ENCODE measurements at places on chromosomes 13 and 19.

DNA sequence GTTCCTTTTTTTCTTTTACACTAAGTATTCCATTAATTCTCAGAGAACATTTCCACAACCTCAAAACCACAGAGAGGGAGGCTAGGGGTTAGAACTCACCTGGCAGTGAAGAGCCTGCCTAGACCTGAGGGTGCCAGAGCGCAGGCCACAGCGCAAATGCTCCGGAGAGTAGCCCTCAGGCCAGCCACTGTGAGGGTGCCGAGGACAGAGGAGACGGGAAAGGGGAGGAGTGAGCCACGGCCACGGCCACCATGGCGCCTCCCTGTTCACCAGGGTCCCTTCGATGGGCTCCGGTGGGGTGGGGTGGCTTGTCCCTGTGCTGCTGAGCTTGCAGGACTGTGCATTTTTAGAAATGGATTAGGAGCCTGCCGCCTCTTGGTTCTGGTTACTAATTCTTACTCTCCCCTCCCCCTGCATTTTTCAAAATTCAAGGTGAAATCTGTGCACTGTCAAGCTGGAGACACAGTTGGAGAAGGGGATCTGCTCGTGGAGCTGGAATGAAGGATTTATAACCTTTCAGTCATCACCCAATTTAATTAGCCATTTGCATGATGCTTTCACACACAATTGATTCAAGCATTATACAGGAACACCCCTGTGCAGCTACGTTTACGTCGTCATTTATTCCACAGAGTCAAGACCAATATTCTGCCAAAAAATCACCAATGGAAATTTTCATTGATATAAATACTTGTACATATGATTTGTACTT is 58.8 kb downstream of the GGACT start:
- no peak for DNase-seq

DNA sequence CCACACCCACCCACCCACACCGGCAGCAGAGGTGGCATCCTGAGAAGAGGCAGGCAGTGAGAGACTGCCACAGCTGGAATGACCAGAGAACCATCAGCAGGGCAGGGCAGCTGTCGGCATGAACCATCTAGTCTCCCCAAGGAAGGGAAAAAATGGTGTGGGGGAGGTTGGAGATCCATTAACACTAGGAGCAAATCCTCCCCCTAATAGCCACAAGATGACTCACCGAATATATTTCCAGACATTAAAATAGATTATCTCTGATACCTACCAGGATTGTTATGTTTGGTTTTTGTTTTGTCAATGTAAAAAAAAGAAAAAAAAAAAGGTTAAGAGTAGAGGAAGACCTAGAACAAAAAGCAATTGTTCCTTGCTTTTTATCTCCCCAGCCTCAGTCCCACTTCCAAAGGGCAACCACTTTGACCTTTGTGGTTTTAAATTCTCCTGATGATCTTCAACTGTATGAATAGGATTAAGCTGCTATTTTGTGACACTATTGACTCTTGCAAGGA is 34.2 kb downstream of the THSD1 start:
- DNase-seq = peak; percentile 6

GRCh38 chr19:800360-801029 is 3.2 kb downstream of the PTBP1 start:
- DNase-seq = no peak

- no peak for DNase-seq
Observed at GRCh38 chr19:5683177-5683886, 2.5 kb downstream of the HSD11B1L start.

- peak; percentile 38 for DNase-seq
Observed at GRCh38 chr19:49338691-49339300, 3.6 kb downstream of the CD37 start.

- no peak for DNase-seq
Observed at GRCh38 chr13:80118506-80118905, 222.4 kb downstream of the SPRY2 start.

DNA sequence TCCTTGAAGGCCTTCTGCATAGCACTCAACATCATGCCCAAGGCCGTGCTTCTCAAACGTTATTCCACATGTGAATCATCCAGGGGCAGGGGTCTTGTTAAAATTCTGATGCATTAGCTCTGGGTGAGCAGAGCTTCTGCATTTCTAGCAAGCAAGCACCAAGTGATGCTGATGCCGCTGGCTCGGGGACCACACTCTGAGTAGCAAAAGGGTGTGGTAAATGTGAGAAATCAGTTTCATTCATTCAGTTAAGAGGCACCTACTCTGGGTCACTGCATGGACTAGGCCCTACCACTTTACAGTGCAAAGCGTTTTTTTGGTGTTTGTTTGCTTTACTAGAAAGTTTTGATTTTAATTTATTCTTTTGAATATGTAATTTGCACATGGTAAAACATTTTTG is 7.2 kb downstream of the KRTDAP start:
- no peak for DNase-seq

- DNase-seq = peak; percentile 80
Observed at GRCh38 chr19:44943801-44944249, 1.8 kb downstream of the APOC4 start.

- no peak for DNase-seq
Observed at GRCh38 chr19:32864318-32865007, 5.1 kb downstream of the SLC7A9 start.

DNA sequence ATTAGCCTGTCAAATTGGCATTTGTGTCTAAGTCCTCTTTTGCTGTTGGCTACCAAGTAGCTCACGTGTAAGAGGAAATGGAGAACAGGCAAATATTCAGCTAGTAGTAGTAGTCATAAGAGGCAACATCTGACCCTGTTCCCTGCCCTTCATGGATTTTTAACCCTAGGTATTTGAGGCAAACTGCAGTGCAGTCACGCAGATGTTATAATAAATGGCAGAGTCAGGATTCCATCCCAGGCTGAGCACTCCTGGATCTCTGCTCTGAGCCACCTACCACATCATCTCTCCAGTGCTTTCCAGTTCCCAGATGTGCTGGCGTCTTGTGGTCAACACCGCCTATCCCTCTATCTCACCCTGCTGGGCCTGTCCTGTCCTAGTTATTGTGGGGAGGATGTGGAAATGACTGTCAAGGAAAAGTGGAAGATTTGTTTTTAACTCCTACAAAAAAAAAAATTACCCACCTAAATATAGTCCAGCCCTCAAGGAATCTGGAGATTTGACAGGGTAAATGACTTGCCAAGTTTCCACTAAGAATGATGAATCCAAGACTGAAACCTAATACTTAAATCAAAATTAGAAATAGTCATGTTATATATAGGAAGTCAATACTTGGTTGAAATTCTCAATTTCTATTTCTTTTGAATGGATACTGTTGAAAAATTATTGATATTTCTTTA is 322.9 kb downstream of the GPC6 start:
- DNase-seq = no peak

DNA sequence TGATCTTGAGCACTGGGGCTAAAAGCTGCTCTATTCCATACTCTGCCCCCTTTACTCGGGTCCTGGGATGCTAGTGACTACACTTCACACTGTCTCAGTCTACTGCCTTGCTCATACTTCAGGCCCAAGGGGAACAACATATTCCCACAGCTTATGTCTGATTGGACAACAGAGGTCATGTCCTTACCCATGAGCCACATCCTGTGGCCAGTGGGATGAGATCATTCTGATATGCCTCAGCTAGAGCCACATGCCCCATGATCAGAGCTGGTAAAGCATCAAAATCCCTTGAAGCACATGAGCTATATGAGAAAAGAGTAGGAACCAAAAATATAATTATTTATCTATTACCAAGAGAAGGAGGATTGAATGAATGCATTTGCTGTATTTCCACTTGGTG is 290.1 kb upstream of the TSHZ3 start:
- no peak for DNase-seq

DNA sequence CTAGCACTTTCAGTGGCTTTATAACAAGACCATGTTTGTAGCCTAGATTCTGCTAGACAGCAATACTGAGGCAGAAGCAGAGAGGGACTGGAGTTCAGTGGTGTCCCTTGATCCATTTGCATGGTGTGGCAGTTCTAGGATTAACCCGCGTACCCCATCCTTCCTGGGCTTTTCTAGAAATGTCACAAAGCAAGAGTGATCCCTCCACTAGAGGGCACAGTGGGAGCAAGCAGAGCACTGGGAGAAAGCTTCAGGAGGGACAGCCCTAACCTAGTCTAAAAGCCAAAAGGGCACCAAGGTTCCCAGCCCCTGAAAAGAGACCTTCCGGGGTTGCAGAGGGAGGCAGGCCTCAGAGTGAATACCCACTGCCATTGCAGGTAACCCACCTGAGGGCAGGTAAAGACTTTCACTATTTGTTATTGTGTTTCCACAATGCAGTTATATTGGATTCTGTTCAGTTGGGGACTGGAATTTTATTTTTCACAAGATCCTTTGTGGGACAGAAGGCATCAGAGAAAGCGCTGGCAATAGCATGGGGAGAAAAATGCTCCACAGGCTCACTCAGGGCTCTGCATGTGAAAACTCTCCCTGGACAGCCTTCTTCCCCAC is 170.6 kb downstream of the FLT1 start:
- peak; percentile 86 for DNase-seq

GRCh38 chr19:48085076-48085475 is 25.5 kb downstream of the PLA2G4C start:
- DNase-seq = no peak
